Foreskin keratinocyte (primary cell): ENCODE measurements at places on chromosomes 1 and 21.

GRCh38 chr1:177278626-177279390 lies 108.0 kb downstream of the BRINP2 start:
- peak; percentile 81 for DNase-seq

DNA sequence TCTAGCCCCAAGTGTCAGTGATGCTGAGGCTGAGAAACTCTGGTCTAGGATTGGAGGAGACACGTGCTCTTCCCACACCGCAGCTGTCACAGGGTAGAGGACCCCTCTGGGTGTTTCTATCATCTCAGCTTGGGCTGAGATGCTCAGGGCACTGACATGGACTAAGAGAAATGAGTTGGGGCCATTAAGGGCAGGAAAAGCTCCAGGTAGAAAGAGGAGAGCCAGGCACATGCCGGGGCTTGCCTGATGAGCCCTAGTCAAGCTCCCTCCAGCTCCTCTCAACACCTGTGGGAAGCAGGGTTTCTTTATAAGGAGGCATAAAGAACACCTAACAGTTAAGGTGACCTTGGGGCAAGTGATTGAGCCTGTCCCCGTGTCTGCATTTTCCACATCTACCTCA lies 17.3 kb downstream of the ABCA4 start:
- DNase-seq = peak; percentile 58

DNA sequence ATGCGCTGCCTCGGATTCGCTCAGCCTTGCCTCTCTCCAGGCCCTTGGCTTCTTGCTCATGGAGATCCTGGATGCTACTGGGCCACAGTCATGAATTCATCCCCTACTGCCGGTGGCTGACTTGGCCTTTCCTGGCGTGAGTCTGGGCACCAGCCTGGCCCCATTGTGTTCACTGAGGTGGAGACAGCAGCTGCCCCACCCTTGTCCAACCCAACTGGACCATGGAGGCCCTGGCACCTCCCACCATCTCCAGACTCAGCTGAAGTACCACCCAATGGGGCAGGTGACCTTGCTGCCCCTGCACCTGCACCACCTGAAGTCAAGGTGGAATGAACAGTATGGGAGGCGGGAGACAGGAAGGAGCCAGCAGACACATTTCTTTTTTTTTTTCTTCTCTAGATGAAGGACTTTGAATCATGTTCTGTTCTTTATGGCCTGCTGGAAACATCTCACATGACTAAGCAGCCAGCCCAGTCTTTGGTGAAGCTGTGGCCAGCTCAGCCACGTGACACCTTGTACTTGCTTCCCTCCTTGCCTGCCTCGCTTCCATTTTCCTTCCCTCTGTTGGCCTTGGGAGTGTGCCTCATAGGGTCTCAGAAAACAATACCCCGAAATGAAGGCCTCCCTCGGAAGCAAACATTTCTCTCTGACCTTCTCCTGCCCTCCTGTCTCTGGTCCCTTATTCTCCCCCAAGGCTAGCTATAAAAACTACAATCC lies 3.8 kb upstream of the SLC30A2 start:
- DNase-seq = no peak

DNA sequence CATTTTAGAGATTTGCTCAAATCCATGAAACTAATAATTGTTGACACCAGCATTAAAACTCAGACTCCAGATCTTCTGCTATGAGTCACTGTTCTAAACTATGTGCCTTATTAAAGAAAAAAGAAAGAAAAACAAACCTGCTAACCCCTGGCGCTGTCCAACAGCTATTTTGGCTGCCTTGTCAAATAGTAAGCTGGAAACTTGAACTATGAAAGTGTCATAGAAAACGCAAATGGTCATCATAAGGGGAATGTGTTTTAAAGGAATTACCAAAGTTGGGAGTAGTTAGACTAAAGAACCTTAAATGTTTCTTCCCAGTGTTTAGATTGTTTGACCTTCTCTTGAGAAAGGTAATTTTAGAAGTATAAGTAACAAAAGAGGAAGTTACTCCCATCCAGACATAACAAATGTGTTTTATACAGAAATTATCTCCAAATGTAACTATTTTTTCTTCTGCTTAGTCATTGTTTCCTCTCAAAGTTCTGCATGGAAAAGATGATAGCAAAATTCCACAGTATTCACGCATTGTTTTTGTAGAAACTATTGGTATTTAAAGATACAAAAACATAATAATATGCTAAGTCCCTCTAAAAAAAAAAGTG lies 272.4 kb downstream of the TPR start:
- no peak for DNase-seq

GRCh38 chr1:43878854-43879253 lies 54.7 kb upstream of the ARTN start:
- DNase-seq = no peak

GRCh38 chr1:244727871-244728474 lies 75.0 kb downstream of the DESI2 start:
- no peak for DNase-seq

- peak; percentile 67 for DNase-seq
Observed at GRCh38 chr1:78715181-78715661, 65.6 kb downstream of the IFI44 start.

GRCh38 chr21:14567331-14568279 lies 21.5 kb upstream of the SAMSN1 start:
- no peak for DNase-seq
